AG09319 (cell line): ENCODE measurements at places on chromosomes 3 and 15.

DNA sequence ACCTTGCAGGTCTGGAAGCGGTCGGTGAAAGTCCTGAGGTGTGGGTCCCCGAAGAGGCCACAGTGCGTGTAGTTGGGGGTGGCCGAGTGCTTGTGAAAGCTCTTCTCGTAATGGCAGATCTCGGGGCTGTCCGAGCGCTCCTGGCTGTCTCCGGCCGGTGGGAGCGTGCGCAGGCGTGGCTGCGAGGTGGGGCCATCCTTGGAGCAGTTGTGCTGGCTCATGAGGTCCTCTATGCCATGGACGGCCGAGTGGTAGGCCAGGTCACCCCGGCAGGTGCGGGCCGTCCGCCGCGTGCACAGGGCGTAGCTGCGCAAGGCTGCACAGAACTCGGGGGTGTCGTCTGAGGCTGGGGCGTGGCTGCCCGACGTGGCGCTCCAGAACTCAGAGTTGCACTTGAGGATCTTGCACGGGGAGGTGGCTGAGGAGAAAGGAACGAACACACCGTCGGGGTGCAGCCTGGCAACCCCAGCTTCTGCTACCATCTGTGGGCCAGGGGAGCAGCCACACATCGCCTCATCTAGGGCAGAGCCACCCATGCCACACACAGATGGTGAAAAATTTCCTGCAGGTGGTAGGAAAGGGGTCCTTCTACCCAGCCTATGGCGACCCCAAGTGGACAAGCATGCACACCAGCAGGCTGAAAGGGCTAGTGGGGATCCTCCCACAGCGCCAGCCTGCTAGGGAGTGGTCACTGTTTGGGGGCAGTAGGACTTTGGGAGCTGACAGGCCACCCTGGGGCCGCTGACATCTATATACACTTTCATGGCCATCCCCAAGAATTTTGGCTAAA lies 36.7 kb downstream of the RGMA start:
- no peak for DNase-seq

GRCh38 chr15:83612226-83612625 lies 41.7 kb upstream of the ADAMTSL3 start:
- DNase-seq: no peak

- no peak for DNase-seq
These were observed 108.1 kb upstream of the ABHD17C start for GRCh38 chr15:80587007-80587406.

GRCh38 chr3:126083511-126083912 lies 412 bp downstream of the SLC41A3 start:
- no peak for DNase-seq

DNA sequence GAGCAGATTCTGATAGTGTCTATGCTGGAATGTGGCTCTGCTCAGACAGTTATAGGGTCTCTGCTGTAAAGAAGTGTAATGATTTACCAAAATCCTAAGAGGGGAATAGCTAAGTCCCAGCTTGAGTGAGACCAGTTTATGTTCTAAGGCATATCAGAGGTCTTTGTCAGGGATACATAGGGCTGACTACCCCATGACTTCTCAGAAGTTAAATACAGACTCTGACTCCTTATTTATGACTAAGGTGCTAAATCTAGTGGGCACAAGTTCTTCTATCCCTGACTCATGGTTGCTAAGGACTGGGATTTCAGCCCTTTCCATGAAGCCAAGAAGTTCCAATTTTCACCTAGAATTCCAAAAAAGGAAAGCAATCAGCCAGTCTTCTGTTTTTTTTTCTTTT lies 192.6 kb upstream of the POU1F1 start:
- DNase-seq: no peak
